Stimulated activated CD8-positive, alpha-beta memory T cell treated with anti-CD3 and anti-CD28 coated beads, Interleukin-15, amount 100 ng/mL, for 1 hour (primary cell): ENCODE measurements at places on chromosomes 2 and 18.

GRCh38 chr2:230942920-230943896, 18.2 kb upstream of the GPR55 start:
- DNase-seq = no peak

- no peak for DNase-seq
These were observed 336.3 kb upstream of the NRXN1 start for GRCh38 chr2:51368250-51368649.

DNA sequence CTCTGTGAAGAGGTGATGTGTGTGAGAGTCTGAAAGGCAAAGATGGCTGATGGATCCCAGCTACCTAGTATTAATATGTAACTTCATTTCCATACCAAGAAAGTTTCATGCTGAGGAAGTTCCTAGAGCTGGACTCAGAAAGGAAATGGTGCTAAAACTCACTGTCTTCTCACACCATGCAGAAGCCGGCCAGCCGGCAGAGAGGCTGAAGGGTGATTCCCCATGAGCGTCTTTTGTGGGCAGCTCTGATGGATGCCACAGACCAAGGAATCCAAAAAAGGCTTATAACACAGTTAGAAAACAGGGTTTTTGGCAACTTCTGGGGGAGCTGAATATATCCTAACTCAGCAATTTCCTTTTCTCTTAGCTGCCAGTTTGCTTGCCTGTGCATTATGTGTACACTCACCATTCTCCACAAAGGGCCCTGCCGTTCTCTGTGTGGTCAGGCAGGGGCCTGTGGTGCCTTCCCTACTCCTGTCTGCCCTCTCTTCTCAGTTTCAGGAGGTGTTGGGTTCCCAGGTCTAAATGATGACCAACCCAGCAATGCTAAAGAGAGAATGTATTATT, 289.4 kb downstream of the MTX2 start:
- DNase-seq = no peak

DNA sequence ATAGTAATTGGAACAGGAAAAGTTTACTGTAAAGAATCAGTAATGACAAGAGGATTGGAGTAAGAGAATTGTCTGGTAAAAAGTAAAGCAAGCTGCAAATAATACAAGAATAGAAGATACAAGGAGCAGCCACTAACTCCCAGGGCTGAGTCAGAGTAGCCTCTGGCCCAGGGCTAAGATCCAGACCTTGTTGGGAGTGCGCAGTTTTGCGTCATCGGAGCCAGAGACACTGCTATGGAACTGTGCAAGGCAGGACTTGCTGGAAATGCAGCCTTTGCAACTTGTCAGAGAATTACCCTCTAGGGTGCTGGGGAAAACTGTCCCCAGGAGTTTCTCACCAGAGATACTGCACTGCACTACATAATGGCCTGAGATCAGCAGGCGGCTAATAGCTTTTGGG, 135.2 kb downstream of the NYAP2 start:
- no peak for DNase-seq

- DNase-seq = no peak
These were observed 185.5 kb upstream of the NRP2 start for GRCh38 chr2:205496772-205497171.

DNA sequence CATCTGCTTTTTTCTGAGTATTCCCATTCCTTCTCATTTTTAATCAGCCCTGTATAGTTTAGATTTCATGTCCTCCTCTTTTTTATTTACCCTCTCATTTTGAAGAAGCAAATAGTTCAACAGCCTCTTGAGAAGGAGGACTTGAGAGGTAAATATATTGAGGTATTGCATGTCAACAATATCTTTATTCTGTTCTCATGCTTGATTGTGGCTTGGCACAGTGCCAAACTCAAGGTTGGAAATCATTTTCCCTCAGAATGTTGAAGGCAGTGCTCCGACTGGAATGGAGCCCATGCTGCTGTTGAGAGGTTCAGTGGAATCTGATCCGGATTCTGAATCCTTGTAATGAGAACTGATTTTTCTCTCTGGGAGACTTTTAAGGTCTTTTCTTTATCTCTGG, 31.0 kb upstream of the GALNT3 start:
- DNase-seq = no peak

DNA sequence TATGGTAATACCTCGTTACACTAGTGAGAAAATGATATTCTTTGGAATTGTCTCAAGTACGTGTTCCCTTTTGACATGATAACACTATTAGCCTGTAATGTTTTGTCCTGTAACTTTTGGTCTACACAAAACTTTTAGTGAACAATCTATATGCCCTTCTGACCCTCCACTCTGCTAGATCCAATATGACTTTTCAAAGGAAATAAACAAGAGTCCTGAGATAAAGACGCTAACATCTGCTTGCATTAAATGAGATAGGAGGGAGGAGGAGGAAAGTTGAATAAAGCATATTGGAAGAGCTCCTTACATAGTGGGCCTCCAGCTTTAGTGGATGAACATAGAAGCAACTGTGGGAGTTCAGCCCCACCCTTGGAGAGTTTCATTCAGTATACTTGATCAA, 83.3 kb upstream of the CAVIN2 start:
- DNase-seq = no peak

- DNase-seq = no peak
These were observed 116.3 kb downstream of the LRP1B start for GRCh38 chr2:142014536-142014935.

DNA sequence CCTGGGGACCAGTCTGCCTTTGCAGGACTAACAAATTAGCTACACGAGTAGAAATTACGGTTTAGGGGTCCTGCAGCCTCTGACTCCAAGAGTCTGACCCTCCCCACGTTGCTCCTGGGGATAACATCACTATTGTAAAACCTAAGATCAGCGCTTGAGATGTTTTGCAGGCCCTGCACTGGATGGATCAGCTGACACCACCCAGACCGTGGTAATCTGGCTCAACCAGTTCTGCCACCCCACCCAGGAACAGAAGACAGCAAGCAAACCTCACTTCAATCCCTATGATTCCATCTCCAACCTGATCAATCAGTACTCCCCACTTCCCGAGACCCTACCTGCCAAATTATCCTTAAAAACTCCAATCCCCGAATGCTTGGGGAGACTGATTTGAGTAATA, 31.7 kb downstream of the NGEF start:
- no peak for DNase-seq

DNA sequence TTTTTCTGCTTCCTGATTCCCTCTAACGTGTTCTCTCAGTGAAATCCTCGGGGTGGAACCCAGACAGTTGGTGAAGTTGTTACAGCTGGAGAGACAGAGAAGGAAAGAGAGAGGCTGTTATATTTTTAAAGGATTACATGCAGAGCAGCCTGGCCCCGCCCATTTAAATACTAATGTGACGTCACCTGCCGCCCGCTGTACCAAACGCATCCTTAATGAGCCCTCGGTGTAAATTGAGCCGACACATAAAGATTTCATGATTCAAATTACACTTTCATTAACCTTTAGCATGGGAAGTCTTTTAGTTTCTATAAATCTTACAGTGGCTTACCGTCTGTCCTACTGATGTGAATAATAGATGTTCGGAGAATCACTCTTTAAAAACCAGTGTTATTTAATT, 164.0 kb upstream of the SIX3 start:
- no peak for DNase-seq

- DNase-seq = no peak
These were observed 284.1 kb downstream of the TRIB2 start for GRCh38 chr2:13000664-13001363.
